ENCODE measurements at places on chromosomes 11 and 22. TPM values are rescaled to one million over a fixed set of nuclear protein-coding genes. Genes with fewer than 3 reads are reported as not detected.

DNA sequence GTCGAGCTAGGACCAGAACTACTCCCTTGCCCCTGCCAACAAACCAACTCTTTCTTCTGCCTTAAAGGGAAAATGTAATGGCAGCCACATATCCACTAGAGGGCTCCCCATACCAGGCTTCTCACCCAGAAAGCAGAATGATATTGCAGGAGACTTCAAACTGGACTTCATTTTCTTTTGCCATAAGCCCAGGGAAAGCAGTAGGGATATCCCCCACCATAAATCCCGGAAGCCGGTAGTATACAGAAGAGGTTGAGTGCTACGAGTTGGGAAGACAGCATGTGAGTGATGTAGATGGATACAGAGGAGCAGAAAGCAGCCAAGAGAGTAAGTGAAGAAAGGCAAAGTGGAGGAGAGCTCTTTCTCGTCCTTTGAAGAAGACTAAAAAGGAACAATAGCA lies 12.1 kb downstream of the PLAAT5 start:
- no peaks in the 10 kb centered on the region for H3K36me3 ChIP-seq
- no peaks in the 10 kb centered on the region for H3K27me3 ChIP-seq

GRCh38 chr11:9150501-9150900 lies 59.1 kb upstream of the SCUBE2 start:
- H3K27me3 ChIP-seq = no peaks in the 10 kb centered on the region
- no peak for DNase-seq
- peaks cover 46% of the 10 kb centered on the region for H3K36me3 ChIP-seq
- H3K27ac ChIP-seq = no peak overlapping the region

GRCh38 chr22:35900483-35901168 lies 128.0 kb downstream of the RBFOX2 start:
- H3K36me3 ChIP-seq = no peaks in the 10 kb centered on the region
- H3K4me1 ChIP-seq = peaks cover 24% of the 10 kb centered on the region
- no peak overlapping the region for H3K27ac ChIP-seq
- H3K4me3 ChIP-seq = no peak overlapping the region
- peak; percentile 25 for DNase-seq

Gene RIN1
- 5.8 TPM for total RNA-seq

DNA sequence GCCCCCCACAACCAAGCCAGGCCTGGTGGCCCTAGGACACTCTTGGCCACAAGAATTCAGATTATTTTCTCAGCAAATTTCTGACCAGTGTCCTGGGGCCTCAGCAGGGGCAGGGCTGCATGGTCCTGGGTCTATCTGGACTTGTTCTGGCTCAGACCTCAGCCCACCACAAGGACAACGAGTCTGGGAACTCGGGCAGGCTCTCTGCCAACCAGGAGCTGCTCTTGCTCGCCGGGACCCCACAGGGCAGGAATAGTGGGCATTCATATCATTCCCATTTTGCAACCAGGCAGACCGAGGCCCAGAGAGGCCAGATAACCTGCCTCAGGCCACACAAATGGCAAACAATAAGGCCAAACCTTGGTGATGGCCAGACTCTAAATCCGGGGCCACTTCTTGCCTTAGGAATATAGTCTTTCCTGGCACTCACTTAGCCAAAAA lies 75.4 kb upstream of the WNT7B start:
- H3K36me3 ChIP-seq = no peaks in the 10 kb centered on the region
- H3K4me3 ChIP-seq = peak overlapping the region; percentile 56
- DNase-seq = no peak
- H3K27me3 ChIP-seq = no peaks in the 10 kb centered on the region

Gene SAA4
- not detected for total RNA-seq

GRCh38 chr22:42199025-42199424 lies 68.4 kb upstream of the CYP2D6 start:
- DNase-seq = no peak
- no peaks in the 10 kb centered on the region for H3K36me3 ChIP-seq
- no peak overlapping the region for H3K27ac ChIP-seq
- no peaks in the 10 kb centered on the region for H3K27me3 ChIP-seq

Gene ZNF202
- total RNA-seq = 21.6 TPM

- no peak overlapping the region for H3K4me3 ChIP-seq
- peaks cover 8% of the 10 kb centered on the region for H3K27me3 ChIP-seq
- peaks cover 5% of the 10 kb centered on the region for H3K4me1 ChIP-seq
- H3K27ac ChIP-seq = no peak overlapping the region
Measured at GRCh38 chr11:1633864-1634263, 4.3 kb downstream of the KRTAP5-5 start.

Gene HTR3A
- total RNA-seq = not detected

Measured in CD4-positive, alpha-beta memory T cell (primary cell).